CD4-positive, CD25-positive, alpha-beta regulatory T cell (primary cell): ENCODE measurements at places on chromosomes 12 and 14. TPM values are rescaled to one million over a fixed set of nuclear protein-coding genes. Genes with fewer than 3 reads are reported as not detected.

DNA sequence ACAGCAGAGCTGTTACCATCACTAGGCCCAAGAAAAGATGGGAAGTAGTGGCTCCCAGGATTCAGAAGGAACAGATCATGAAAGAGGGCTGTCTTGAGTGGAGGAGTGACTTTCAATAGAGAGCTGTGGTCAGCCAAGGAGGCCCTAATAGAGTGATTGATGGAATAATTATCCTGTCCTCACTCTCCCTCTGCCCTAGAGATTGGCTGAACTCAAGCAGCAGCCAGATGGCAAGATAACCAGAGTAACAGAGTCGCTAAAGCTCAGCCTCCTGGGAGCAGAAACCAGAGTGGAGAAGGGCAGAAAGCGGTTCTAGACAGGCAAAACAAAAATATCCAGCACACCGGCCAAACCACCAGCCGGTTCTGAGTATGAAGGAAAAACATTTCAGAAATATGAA lies 23.1 kb downstream of the GMFB start:
- no peaks in the 10 kb centered on the region for H3K27me3 ChIP-seq
- H3K4me1 ChIP-seq, result no peaks in the 10 kb centered on the region
- H3K4me3 ChIP-seq, result no peak overlapping the region
- H3K27ac ChIP-seq, result no peak overlapping the region

DNA sequence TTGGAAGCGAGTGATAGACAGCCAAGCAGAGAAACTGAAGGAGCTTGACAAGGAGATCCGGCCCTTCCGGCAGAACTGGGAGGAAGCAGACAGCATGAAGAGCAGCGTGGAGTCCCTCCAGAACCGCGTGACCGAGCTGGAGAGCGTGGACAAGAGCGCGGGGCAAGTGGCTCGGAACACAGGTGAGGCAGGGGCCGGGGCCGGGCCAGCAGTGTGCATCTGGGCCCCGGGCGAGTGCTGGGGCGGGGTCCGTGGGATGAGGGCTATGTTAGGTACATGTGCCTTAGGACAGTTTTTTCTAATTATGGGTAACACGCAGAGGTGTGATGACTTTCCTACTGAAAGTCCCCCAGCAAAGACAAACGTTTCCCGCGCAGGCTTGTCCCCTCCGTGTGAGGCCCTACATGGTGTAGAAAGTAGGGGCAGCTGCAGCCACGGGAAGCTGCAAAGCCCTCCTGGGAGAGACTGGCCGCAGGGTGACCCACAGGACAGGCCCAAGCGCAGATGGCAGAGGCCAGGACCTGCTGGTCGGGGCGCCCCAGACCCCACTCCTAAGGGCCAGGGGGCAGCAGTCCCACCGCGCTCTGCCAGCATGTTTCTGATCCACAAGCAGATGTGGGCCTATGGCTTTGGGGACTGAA lies 19.1 kb upstream of the AMN start:
- no peaks in the 10 kb centered on the region for H3K27me3 ChIP-seq
- H3K4me3 ChIP-seq, result no peak overlapping the region
- H3K4me1 ChIP-seq, result no peaks in the 10 kb centered on the region
- H3K27ac ChIP-seq, result no peak overlapping the region
- peaks cover 55% of the 10 kb centered on the region for H3K36me3 ChIP-seq
- DNase-seq, result no peak

The OAS1 gene
- total RNA-seq, result 44.2 TPM

DNA sequence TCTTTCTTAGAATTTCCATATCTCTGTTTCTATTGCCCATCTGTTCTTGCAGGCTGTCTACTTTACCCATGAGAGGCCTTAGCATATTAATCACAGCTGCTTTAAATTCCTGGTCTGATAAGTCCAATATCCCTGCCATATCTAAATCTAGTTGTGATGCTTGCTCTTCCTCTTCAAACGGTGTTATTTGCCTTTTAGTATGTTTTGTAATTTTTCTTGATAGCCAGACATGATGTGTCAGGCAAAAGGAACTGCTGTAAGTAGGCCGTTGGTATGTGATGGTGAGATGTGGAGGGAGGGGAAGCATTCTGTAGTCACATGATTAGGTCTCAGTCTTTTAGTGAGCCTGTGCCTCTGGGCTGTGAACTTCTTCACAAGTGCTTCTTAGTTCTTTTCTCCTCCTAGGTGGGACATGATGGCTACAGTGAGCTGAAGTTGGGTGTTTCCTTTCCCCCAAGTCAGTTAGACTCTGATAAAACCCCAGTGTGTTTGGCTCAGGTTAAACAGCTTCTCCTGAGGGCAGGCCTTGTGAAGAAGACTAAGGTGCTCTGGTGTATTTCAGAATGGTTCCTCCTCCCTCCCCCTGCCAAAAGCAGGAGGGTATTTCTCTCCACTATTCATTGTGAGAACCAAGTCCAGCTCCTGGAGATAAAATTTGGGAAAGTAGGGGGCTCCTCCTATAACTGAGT lies 195.9 kb upstream of the PARP11 start:
- H3K36me3 ChIP-seq, result no peaks in the 10 kb centered on the region
- no peak overlapping the region for H3K27ac ChIP-seq
- peaks cover 5% of the 10 kb centered on the region for H3K27me3 ChIP-seq
- no peaks in the 10 kb centered on the region for H3K4me1 ChIP-seq
- DNase-seq, result peak; percentile 9

GRCh38 chr14:76371066-76371465 lies 4.9 kb upstream of the ESRRB start:
- no peaks in the 10 kb centered on the region for H3K36me3 ChIP-seq
- H3K27me3 ChIP-seq, result peaks cover 4% of the 10 kb centered on the region
- H3K4me3 ChIP-seq, result no peak overlapping the region
- DNase-seq, result no peak

GRCh38 chr14:51501746-51502145 lies 150.0 kb upstream of the FRMD6 start:
- no peak for DNase-seq
- no peak overlapping the region for H3K4me3 ChIP-seq
- no peaks in the 10 kb centered on the region for H3K4me1 ChIP-seq
- H3K27me3 ChIP-seq, result peaks cover 8% of the 10 kb centered on the region
- no peaks in the 10 kb centered on the region for H3K36me3 ChIP-seq

GRCh38 chr14:24913746-24914145 lies 136.2 kb downstream of the STXBP6 start:
- no peaks in the 10 kb centered on the region for H3K4me1 ChIP-seq
- peaks cover under 1% of the 10 kb centered on the region for H3K27me3 ChIP-seq
- H3K27ac ChIP-seq, result no peak overlapping the region
- DNase-seq, result no peak
- no peaks in the 10 kb centered on the region for H3K36me3 ChIP-seq
- no peak overlapping the region for H3K4me3 ChIP-seq

The PLD4 gene
- not detected for total RNA-seq

The FAM186B gene
- not detected for total RNA-seq

DNA sequence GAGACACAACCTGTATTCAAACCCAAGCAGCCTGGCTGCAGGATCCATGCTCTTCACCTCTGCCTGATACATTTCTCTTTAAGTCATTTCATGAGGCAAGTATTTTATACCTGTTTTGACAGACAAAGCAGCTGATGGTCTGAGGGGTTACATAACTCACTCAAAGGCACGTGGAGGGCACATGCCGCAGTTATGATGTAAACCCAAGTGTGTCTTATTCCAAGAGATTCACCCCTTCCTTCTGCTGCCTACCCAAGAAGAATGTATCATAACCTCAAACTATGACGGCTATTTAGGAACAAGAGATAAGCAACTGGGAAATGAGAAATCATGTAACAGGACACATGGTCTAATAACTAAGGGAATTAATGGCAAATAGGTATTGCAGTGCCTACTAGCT lies 329.8 kb upstream of the TMPO start:
- no peak overlapping the region for H3K27ac ChIP-seq
- DNase-seq, result no peak
- no peaks in the 10 kb centered on the region for H3K4me1 ChIP-seq

The TAS2R13 gene
- 1.4 TPM for total RNA-seq

GRCh38 chr12:24596768-24597388 lies 352.0 kb downstream of the BCAT1 start:
- H3K36me3 ChIP-seq, result no peaks in the 10 kb centered on the region
- no peak overlapping the region for H3K4me3 ChIP-seq
- H3K4me1 ChIP-seq, result no peaks in the 10 kb centered on the region
- no peak for DNase-seq
- H3K27me3 ChIP-seq, result no peaks in the 10 kb centered on the region
- H3K27ac ChIP-seq, result no peak overlapping the region

The FNTB gene
- 15.5 TPM for total RNA-seq

The RAD51AP1 gene
- total RNA-seq, result 1.9 TPM

DNA sequence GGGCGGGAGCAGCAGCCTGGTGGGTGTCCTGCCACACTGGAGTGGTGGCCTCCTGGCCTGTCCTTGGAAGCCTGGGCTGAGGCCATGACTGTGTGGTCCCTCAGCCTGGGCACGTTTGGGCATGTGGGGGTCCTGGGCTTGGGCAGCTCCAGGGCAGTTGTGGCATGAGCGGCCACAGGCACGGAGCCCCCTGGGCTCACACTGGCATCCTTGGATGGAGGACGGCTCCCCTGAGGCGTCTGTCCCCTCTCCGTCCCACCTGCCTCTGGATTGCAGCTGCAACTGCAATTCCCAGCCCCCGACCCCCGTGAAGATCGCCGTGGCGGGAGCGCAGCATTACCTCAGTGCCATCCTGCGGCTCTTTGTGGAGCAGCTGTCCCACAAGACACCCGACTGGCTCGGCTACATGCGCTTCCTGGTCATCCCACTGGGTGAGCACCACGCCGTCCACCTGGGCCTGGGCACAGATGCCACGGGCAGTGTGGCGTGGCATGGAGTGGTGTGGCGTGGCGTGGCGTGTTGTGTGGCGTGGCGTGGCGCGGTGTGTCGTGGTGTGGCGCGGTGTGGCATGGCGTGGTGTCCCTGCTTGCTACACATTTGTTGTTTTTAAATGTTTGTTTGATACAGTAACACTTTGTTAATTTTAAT lies 15.1 kb upstream of the TEX22 start:
- H3K36me3 ChIP-seq, result peaks cover 3% of the 10 kb centered on the region
- no peaks in the 10 kb centered on the region for H3K27me3 ChIP-seq
- no peak for DNase-seq
- H3K27ac ChIP-seq, result no peak overlapping the region
- H3K4me3 ChIP-seq, result no peak overlapping the region

GRCh38 chr12:127613056-127613455 lies 653.9 kb upstream of the TMEM132C start:
- H3K27ac ChIP-seq, result no peak overlapping the region
- H3K4me3 ChIP-seq, result no peak overlapping the region
- DNase-seq, result no peak
- H3K4me1 ChIP-seq, result no peaks in the 10 kb centered on the region

GRCh38 chr12:24534622-24535021 lies 414.3 kb downstream of the BCAT1 start:
- no peaks in the 10 kb centered on the region for H3K4me1 ChIP-seq
- no peak overlapping the region for H3K27ac ChIP-seq
- H3K27me3 ChIP-seq, result no peaks in the 10 kb centered on the region
- H3K36me3 ChIP-seq, result no peaks in the 10 kb centered on the region
- DNase-seq, result no peak

DNA sequence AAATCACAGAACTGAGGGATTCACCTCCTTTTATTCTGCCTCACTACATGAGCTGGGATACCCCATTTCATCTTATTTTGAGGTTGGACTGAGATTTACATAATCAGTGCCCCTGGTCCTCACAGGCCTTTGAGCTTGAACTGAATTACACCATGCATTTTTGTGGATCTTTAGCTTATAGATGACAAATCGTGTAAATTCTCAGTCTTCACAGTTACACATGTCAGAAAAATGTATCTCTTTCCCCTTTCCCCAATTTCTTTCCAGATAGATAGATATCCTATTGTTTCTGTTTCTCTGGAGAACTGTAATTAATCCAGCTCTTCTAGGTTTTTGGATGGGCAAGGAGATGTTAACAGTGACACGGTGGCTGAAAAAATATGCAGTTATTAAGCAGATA lies 1778.9 kb upstream of the SEL1L start:
- no peak overlapping the region for H3K27ac ChIP-seq
- DNase-seq, result no peak

GRCh38 chr14:59585891-59586554 lies 9.4 kb upstream of the CCDC175 start:
- peak overlapping the region; percentile 61 for H3K4me3 ChIP-seq
- H3K4me1 ChIP-seq, result no peaks in the 10 kb centered on the region
- peak; percentile 7 for DNase-seq
- no peaks in the 10 kb centered on the region for H3K36me3 ChIP-seq
- H3K27ac ChIP-seq, result no peak overlapping the region

GRCh38 chr12:4407136-4407535 lies 27.6 kb upstream of the FGF23 start:
- DNase-seq, result no peak
- peaks cover 5% of the 10 kb centered on the region for H3K27me3 ChIP-seq
- H3K4me3 ChIP-seq, result no peak overlapping the region
- no peaks in the 10 kb centered on the region for H3K4me1 ChIP-seq

DNA sequence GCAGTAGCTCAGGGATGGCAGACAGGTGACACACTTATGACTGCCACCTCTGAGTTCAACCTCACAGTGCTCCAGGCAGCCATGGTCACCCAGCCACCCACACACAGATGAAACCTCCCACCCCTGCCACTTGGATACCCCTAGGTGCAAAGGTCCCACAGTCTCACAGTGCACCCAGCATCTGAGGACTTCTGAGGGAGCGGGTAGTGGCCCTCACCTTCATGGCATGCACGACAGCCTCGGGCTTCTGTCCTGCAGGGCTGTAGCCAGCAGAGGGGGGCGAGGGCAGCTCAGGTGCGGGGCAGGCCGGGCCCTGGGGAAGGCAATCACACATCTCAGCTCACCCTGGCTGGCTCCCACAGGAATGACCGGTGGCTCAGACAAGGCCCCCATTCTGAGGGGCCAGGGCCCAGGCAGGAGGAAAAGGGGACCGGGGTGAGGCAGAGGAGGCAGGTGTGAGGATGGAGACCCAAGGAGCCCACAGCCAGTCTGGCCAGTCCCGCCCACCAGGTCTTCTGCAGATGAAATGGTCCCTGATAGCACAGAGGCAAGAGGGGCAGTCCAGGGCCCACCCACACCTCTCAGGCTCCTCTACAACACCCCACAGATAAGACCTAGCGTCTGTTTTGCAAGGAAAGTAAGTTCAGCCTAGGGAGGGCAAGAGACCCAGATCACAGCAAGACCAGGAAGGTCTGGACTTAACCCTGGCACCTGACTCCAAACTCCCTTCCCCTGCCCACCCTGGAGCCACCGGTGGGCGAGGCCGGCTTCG lies 35.8 kb downstream of the CCNK start:
- H3K27me3 ChIP-seq, result no peaks in the 10 kb centered on the region
- no peak overlapping the region for H3K4me3 ChIP-seq
- no peak overlapping the region for H3K27ac ChIP-seq
- no peak for DNase-seq

DNA sequence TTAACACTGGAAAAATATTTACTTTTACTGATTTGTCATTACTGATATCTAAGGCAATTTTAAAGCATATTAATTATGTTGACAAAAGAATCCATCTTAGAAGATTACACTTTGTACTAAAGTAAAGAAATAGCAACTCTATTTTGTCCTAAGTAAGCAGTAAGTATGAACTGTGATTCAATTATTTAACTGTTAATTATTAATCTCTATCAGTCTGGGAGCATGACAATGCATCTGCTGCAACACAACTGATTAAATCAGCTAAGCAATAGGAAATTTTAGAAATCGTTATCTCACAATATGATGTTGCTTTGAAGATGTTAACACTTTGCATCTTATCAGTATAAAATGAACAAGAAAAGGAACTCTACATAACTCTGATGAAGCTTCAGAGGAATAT lies 172.3 kb downstream of the DPY19L2 start:
- H3K27me3 ChIP-seq, result no peaks in the 10 kb centered on the region
- H3K36me3 ChIP-seq, result no peaks in the 10 kb centered on the region
- no peaks in the 10 kb centered on the region for H3K4me1 ChIP-seq
- H3K27ac ChIP-seq, result no peak overlapping the region
